ENCODE measurements at places on chromosomes 4 and X.

- DNase-seq = peak; percentile 46
These were observed 196.5 kb upstream of the SLC7A11 start for GRCh38 chr4:138438608-138439007.

DNA sequence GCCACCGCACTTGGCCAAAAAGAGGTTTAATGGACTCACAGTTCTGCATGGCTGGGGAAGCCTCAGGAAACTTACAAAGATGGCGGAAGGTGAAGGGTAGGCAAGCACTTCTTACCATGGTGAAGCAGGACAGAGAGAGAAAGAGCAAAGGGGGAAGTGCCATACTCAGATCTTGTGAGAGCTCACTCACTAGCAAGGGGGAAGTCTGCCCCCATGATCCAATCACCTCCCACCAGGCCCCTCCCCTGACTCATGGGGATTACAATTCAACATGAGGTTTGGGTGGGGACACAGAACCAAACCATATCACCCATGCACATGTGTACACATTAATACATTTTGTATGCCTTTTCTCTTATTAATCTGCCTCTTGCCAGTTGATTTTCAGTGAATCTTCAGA lies 77.2 kb upstream of the HSD17B10 start:
- no peak for DNase-seq

DNA sequence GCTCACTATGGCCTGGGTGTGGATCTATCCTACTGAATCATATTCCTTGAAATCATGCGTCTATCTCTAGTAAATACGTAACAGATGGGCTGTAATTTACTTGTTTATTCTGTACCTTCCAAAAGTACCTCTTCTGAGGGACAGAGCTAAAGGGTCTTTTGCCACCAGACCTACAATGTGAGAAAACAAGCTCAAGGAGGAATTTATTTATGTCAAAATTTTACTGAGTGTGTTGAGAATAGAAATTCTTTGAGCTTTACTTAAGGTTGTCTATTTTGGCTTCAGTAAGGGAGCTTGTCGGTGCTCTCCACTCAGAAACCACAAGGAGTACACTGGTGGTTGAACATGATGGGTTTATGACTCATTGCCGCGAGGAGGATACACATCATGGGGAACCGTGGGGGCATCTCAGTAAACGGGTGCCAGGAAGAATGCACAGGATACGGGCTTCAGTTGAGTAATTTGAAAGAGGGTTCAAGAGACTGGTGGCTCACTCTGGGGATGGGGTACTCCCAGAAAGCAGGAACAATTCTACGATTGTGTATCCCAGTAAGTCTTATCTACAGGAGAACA lies 3.0 kb downstream of the ANK2 start:
- DNase-seq = peak; percentile 22

DNA sequence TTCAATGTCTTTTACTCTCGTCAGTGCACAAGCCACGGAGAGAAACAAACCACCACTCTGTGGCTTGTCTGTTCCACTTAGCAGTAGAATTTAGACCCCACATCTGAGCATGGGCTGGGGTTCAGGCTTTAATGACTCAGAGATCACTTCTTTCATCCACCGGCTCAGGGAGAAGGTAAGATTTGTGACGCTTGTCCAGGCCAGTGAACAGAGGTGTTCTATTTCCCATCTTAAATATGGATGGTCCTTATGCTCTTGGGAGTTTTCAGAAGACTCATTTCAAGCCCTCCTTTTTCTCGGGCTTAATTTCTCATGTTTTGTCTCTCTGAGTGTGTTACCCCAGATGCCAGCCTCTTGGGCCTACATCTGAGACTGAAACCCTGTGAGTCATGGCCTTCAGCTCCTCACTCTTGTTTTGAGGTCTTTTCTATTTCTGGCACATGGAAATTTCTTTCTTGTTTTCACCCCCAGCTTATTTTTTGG lies 127.4 kb upstream of the SFRP2 start:
- DNase-seq = peak; percentile 3

- no peak for DNase-seq
These were observed 97.5 kb upstream of the CXXC4 start for GRCh38 chr4:104592183-104592582.

- no peak for DNase-seq
These were observed 169.3 kb downstream of the CEP135 start for GRCh38 chr4:56118055-56118454.

DNA sequence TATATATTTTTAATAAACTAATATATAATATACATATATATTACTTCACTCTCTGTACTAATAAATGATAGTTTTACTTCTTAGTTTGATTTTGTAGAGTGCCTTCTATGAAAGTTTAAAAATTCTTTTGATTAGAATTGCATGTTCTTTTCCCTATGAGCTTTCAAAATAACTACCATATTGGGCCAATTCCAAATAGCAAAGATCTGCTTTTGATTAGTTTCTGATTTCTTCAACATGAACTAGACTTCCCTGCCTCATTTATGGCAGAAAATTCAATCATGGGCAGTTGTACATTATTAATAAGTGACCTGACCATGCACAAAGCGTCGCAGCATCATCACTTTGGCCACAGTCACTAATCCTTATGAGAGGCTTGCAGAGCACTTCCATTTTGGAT lies 48.9 kb upstream of the TEX13A start:
- DNase-seq = no peak

GRCh38 chrX:132505116-132505515 lies 16.3 kb upstream of the MBNL3 start:
- no peak for DNase-seq

DNA sequence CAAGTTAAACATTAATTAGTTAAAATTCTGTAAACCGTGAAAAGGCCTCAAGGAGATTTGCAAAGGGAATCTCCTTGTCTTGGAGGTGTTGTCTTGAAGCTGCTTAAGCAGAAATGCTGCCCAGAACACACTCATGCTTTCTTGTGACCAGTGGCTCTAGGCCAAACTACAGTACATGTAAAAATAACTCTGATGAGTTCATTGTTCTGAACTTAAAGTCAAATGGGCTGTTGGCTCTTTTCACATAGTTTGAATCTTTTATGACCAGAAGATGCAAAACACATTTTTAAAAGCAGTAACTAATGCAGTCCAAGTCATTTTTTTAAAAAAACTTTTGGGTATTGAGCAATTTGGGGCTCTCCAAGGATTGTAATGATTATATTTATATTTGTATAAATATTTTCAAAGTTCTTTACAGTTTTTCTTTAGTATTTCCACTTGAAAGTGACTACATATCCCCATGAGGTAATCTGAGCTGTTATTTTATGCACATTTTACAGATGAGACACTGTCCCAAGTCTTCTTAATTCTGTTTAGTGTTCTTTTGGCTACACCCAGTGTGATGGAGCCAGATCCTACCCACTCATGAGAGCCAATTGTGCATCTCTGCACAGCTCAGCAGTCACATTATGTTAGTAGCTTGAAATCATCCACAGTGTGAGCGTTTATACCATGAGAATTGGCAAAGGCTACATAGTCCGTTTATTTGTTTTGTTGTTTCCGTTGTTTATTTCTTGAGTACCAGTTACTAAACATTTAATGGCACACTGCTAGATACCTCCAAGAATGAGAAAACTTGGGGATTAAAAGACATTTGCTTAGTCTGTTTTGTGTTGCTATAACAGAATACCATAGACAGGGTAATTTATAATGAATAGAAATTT lies 112.8 kb upstream of the ATXN3L start:
- DNase-seq = peak; percentile 94

- no peak for DNase-seq
These were observed 565.8 kb downstream of the GRXCR1 start for GRCh38 chr4:43458293-43458692.

DNA sequence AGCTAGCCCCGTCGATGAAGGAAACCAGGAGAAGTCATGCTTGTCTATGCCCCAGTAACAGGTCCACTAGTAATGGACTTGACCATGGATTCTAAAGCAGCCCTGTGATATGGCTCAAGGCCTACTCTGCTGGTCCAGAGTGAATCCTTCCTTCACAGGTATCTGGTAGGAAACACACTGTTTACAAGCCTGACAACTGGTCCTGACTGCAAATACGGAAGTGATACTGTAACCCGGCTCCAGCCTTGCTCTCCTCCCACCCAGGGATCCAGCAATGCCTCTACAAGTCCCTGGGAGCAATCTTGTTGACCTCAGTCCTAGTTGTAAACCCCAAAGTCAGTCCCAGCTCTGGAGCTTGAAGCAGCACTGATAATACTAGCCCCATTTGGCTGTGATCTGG lies 239.2 kb upstream of the GRID2 start:
- no peak for DNase-seq
